ENCODE measurements at places on chromosomes 16 and 17. TPM values are rescaled to one million over a fixed set of nuclear protein-coding genes. Genes with fewer than 3 reads are reported as not detected.
A peak's percentile ranks its signal among the peaks of the same experiment; 100 is the strongest.

NPIPA7 gene
- 0.59 TPM for total RNA-seq

DNA sequence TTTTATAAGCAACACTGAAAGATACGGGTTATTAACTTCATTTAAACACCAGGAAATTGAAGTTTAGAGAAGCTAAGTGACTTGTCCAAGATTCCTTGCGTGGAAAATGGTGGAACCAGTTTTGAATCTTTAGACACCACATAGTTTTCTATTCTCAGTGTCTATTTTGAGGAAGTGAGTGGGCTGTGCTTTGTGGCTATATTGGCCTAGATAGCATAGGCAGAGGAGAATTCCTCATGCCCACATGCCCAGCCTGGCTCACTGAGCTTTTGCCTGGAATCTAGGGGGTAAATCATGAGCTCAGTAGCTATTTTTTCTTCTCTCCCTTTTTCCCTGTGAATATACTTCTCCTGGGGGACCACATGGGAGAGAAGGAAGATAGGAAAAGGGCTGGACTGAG, 431.3 kb downstream of the HS3ST3B1 start:
- no peak overlapping the region for H3K4me3 ChIP-seq
- no peak for DNase-seq
- H3K27ac ChIP-seq: no peak overlapping the region
- no peaks in the 10 kb centered on the region for H3K27me3 ChIP-seq

PRSS36 gene
- total RNA-seq: not detected

HBA2 gene
- not detected for total RNA-seq

- peaks cover 27% of the 10 kb centered on the region for H3K4me1 ChIP-seq
- no peaks in the 10 kb centered on the region for H3K27me3 ChIP-seq
- H3K27ac ChIP-seq: peak overlapping the region; percentile 55
- peaks cover 77% of the 10 kb centered on the region for H3K36me3 ChIP-seq
These were observed 37.0 kb downstream of the NPLOC4 start for GRCh38 chr17:81599719-81600486.

OR4D1 gene
- not detected for total RNA-seq

DNA sequence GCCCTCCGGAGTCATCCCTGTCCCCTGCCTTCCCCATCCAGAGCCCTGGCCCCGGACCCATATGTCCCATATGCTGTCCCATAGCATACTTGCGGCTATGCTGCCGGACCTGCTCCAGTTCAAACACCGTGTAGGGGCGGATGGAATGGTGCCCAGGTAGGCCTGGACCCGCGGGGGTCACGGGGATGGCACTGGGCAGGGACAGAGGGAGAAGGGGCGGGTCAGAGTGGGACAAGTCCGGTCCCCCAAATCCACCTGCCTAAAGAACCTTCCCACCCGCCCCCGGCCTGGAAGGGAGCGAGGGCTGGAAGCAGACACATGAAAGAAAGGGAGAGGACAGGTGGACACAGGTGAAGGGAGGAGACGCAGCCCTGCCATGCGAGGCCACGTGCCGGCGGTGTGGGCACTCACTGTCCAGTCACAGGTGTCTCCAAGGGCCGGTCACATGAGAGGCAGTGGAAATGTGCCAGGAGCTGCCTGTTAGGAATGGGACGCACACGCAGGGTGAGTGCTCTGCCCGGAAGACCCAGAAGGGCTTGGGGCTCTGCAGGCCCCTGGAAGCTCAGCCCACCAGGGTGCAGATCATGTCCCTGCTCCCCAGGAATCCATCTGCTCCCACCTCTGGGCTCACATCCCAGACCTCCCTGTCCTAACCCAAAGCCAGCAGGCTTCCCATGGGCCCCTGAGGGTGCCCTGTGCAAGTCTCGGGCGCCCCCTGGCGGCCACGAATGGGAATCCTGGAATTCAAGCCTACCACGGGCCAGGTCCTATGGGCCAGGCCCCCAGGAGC, 14.0 kb downstream of the UBALD2 start:
- DNase-seq: peak; percentile 99
- no peaks in the 10 kb centered on the region for H3K36me3 ChIP-seq
- no peak overlapping the region for H3K4me3 ChIP-seq
- peaks cover 5% of the 10 kb centered on the region for H3K4me1 ChIP-seq
- H3K27me3 ChIP-seq: no peaks in the 10 kb centered on the region
- no peak overlapping the region for H3K27ac ChIP-seq

C16orf89 gene
- 0.59 TPM for total RNA-seq
